ENCODE measurements at places on chromosomes 6 and 20.
A peak's percentile ranks its signal among the peaks of the same experiment; 100 is the strongest.

- no peak for DNase-seq
These were observed 166.1 kb downstream of the CD83 start for GRCh38 chr6:14283600-14284235.

GRCh38 chr6:143400258-143401067, 50.0 kb downstream of the ADAT2 start:
- no peak for DNase-seq

GRCh38 chr6:3885262-3886036, 36.3 kb downstream of the FAM50B start:
- DNase-seq: peak; percentile 71

DNA sequence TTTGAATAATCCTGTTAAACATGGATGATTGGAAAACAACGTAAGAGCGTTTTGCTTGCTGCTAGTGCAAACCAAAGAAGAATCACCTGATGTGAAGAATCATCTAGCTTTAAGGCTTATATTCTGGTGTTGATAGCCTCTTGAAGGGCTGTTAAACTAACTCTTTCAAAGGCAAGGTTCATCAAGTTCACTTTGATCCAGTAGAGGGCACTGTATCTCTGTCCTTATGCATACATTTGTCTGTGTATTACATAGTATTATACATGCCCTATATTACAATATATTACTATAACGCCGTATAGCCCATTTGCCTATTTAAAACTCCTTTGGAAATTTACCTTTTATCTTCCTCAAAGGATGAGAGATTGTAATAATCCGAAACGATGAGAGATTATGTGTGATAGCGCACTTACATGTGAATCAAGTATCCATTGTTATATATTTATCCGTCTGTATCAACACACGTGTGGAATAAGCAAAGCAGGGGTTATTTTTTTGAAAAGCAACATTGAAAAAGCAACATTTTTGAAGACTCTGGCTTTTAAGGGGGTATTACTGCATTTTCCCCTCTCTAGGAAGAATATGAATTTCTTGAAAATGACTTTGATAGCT, 50.8 kb upstream of the NRN1 start:
- DNase-seq: peak; percentile 64

DNA sequence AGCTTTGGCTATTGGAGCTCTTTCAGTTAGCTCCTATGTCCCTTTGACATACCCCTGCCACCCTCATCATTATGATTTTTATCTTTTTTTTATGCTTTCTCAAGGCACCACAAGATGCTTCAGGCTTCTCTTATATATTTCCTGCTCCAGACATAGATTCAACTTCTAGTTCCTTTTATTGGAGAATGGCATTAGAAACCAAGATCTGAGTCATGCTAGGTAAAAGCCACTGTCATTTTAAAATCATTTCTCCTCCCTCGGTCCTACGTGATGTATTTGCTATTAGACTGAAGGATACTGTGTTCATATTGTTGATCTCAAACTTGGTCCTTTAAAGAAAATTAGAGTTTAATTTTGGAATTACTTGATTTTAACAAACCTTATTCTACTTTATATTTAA, 8.3 kb downstream of the TENT5A start:
- DNase-seq: no peak

- DNase-seq: no peak
These were observed 19.3 kb downstream of the MYLK4 start for GRCh38 chr6:2731281-2731909.

- DNase-seq: peak; percentile 47
These were observed 36.1 kb downstream of the GMDS start for GRCh38 chr6:2209226-2209809.

DNA sequence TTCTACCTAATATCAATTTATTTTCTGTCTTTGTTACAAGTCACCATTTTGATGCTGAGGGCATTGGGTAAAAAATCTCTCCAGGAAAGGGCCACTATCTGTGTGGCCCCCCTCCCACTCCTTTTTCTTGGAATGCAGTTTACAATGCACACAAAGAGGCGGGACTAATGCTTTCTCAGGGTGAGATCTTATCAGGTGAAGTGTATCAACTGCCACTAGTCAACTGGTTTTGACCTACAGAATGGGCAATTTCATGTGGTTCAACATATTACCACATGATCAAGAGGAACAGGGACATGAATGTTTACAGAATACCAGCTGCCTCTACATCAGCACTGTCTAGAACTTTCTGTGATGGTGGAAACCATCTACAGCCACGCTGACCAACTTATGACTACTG, 3.7 kb downstream of the RRBP1 start:
- no peak for DNase-seq

- DNase-seq: no peak
These were observed 18.4 kb downstream of the DYNLRB1 start for GRCh38 chr20:34534391-34535165.

GRCh38 chr6:152094992-152095592, 287.6 kb downstream of the ESR1 start:
- DNase-seq: peak; percentile 86

- no peak for DNase-seq
These were observed 35.7 kb downstream of the TXLNB start for GRCh38 chr6:139256087-139256486.

- no peak for DNase-seq
These were observed 97.3 kb upstream of the CHD6 start for GRCh38 chr20:41715526-41715925.

DNA sequence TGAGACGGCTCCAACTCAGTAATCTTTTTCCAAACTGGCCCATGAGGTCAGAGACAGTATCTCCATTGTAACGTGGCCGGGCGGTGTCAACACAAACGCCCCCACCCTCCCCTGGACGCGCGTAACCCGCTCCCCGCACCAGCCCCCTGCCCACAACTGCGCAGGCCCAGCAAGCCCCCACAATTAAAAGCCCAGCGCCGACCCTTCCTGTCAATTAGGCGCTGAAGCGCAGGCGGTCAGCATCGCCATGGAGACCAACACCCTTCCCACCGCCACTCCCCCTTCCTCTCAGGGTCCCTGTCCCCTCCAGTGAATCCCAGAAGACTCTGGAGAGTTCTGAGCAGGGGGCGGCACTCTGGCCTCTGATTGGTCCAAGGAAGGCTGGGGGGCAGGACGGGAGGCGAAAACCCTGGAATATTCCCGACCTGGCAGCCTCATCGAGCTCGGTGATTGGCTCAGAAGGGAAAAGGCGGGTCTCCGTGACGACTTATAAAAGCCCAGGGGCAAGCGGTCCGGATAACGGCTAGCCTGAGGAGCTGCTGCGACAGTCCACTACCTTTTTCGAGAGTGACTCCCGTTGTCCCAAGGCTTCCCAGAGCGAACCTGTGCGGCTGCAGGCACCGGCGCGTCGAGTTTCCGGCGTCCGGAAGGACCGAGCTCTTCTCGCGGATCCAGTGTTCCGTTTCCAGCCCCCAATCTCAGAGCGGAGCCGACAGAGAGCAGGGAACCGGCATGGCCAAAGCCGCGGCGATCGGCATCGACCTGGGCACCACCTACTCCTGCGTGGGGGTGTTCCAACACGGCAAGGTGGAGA, at the start of the genes HSPA1A and HSPA1L:
TSS of gene HSPA1A (plus strand) at position 519 of the 814 bp plus-strand sequence. CDS start at position 733, 214 bp downstream.
TSS of gene HSPA1L (minus strand) at position 259 of the 814 bp plus-strand sequence. CDS start 3,311 bp downstream, outside the sequence.
- DNase-seq: no peak

DNA sequence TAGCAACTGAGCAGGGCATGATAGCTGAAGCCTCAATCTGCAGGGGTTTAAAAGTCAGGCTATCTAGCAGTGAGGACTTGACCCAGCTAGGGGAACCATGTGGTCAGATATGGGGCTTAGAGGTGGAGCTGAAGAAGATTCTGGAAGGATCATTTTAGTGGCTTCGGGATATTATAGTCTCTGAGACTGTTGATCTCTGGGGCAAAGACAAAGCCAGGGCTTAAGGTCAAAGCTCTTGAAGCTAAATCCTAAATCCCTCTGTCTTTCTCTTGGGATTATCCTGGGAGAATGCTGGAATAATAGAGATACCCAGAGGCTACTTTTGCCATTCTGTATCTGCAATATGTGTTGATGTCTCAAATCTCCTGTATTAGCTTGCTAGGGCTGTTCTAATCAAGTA, 132.2 kb downstream of the DHX35 start:
- DNase-seq: no peak

DNA sequence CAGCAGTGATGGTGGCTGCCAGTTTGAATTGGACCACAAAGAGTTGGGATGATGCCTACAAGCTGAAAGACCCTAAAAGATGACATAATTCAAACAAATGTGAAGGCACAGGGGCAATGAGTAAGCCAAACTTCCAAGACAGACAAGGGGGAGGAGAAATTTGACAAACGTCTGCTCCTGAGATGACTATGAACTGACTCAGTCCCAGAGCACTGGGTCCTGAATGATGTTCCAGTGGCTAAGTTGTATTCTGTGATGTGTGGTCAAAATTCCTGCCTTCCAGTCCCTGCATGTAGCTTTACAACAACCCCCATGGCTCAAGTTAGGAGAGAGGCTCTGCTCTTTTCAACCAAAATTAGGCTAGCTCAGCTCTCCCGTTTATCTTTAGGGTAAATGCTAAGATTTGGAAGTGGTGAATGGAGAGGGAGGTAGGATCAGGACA, 86.1 kb upstream of the SIRPA start:
- DNase-seq: no peak

GRCh38 chr6:27176096-27176495, 71.4 kb upstream of the PRSS16 start:
- no peak for DNase-seq

DNA sequence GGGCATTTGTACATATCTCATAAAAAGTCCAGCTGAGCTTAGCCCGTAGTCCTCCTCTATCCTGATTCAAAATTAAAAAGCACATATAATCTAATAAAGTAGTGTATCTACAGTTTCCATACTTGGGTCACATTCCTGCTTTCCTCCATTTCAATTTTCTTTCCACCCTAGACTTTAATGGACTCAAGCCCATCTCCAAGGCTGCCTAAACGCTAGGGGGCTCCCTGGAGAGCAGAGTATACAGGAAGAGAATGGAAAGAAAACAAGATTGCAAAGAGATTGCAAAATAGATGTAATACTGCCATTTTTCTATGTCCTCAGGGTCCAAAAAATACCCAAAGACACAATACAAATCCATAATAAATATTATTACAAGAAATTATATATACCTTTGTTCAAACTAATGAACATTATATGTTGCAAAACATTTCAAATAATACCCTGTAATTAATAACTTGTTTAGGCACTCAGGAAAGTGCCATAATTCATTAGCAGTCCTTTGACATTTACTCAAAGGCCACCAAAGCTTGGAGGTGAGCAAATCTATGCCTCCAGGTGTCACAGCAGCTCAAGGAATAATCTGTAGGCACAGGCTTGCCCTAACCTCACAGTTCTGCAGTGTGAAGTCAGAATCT, 2.4 kb upstream of the MCM3 start:
- peak; percentile 68 for DNase-seq

DNA sequence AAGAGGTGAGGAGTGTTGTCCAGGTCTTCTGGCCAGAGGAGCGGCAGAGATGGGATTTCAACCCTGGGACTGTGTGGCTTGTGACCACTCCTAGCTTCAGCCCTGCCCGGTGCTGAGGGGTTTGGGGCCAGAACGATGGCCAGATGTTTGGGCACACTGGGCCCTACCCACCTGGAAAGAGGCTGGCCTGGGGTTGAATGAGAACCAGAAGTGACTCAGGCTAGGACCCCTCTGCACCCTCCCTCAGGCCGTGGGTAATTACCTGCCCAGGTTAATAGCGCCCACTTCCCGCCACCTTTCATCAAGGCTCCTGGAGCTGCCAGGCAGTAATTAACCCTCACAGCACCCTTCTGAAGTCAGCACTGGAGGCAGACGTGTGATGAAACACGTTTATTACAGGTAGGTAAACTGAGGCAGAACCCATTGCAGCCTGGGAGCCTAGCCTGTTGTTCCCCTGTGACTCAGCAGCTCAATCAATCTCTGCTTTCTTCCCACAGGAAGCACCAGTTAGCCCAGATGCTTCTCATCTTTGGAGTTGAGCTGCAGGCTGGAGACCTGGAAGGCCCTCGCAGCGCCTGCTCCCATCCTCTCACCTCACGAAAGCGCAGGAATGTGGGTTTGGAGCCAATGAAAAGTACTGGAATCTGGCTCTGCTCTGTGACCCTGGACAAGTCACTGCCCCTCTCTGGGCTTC, 120.8 kb downstream of the CEBPB start:
- no peak for DNase-seq

DNA sequence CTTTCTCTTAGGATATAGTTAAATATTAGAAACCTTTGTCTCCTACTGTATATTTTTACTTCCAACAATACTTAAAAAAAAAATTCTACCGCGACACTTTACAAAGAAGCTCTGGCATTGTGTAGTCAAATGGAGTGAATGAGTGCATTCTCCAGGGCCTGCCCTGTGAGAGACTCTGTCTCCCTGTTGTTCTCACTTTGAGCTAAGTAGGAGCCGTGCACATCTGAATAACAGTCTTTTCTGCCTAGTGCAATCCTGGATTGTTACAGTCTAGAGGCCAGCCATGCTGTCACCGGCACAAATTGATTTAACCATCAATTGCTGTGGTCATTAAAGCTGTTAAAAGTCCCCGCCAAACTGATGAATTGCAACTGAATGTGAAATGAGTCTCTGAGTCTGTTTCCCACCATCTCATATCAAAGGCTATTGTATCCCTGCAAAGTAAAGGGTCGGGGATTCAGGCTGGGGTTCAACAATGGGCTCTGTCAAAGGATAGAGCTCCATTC, 156.0 kb downstream of the RFPL4B start:
- no peak for DNase-seq

GRCh38 chr6:75493400-75494064, at the start of gene FILIP1:
Gene FILIP1, minus strand, starts transcription at chr6:75493800. Its CDS starts 78,828 bp downstream, at chr6:75414972.
- DNase-seq: no peak

DNA sequence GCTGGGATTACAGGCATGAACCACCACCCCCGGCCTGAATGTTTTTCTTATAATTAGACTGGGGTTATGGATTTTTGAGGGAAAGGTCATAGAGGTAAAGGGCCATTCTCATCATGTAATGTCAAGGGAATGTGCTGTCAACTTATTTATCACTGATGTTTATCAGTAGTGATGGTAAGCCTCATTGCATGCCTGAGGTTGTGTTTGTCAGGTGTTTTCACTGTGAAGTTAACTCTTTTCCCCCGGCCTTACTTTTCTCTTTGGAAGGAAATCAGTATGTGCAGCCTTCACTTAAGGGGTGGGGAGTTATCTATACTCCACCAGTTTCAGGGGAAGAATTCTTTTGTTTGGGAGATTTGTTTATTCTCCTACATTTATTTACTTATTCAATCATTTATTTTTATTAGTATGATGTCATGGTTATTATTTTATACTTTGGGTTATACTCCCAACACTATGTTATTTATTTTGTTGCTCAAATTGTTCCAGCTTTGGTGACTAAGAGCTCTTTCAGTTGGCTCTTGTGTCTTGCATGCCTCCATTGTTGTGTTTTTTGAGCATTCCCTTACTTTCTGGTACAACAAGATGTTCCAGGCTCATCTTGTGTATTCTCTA, 2.8 kb upstream of the SLC17A5 start:
- no peak for DNase-seq

DNA sequence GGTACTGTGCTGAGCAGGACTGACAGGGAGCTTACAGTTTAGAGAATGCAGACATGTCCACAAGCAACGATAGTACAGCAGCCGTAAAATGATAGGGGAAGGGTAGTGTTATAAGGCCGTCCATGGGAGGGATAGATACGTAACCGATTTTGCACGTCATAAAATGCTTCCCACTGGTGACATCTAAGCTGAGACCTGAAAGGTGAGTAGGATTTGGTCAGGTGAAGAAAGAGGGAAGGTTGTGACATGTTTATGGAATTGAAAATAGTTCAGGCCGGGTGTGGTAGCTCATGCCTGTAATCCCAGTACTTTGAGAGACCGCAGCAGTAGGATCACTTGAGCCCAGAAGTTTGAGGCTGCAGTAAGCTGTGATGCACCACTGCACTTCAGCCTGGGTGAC, 25.6 kb downstream of the SNX9 start:
- DNase-seq: no peak
